Trophoblast cell (in vitro differentiated cells and primary cell): ENCODE measurements at places on chromosomes 1 and 21.
A peak's percentile ranks its signal among the peaks of the same experiment; 100 is the strongest.

DNA sequence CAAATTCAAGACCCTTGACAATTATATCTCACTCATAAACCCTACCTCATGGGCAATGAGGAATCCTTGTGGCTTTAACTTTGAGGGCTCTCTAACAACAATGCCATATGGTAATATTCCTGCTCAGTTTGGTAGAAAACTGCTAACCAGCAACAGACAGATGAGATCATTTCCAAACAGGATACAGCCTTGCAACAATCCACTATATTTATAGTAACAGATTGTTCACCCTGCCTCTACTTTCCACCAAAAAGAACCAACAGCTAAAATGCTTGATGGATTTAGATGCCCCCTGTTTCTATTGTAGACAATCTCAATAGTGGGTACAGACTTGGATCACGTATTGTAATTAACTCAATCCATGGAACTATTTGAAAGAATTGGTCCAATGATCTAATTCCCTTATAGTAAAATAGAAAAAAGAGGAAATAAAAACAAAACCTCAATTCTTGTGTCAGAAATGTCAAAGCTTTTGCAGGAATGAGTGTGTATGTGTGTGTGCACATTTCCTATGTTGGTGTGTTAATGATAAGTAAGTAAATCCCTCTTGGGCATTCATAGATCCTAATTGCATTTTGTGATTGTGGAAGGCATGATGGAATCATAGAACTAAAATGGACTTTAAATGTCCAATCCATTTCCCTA lies 100.0 kb upstream of the EDEM3 start:
- DNase-seq = no peak
- H3K36me3 ChIP-seq = no peaks in the 10 kb centered on the region
- no peaks in the 10 kb centered on the region for H3K27me3 ChIP-seq
- no peaks in the 10 kb centered on the region for H3K4me1 ChIP-seq
- no peak overlapping the region for H3K27ac ChIP-seq

DNA sequence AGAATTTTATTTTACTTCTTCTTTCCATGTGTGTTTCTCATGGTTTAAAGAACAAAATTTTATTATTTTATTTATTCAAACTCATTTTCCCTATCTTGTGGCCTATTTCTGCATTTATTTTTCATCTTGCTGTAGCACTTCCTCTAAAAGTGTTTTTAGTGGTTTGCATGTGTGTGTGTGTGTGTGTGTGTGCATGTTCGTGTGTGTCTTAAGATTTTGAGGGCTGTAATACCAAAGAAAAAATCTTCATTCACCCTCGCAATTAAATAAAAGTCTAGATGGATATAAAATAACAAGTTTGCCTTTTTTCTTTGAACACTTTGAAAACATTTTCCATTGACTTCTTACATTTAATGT lies 24.6 kb upstream of the FCRL3 start:
- no peaks in the 10 kb centered on the region for H3K4me1 ChIP-seq
- no peak overlapping the region for H3K4me3 ChIP-seq
- H3K27me3 ChIP-seq = no peaks in the 10 kb centered on the region
- H3K36me3 ChIP-seq = no peaks in the 10 kb centered on the region
- DNase-seq = no peak

- DNase-seq = no peak
- H3K4me1 ChIP-seq = no peaks in the 10 kb centered on the region
- no peaks in the 10 kb centered on the region for H3K36me3 ChIP-seq
- H3K27ac ChIP-seq = no peak overlapping the region
- no peaks in the 10 kb centered on the region for H3K27me3 ChIP-seq
- no peak overlapping the region for H3K4me3 ChIP-seq
Observed at GRCh38 chr21:31566064-31566463, 93.4 kb upstream of the SOD1 start.

DNA sequence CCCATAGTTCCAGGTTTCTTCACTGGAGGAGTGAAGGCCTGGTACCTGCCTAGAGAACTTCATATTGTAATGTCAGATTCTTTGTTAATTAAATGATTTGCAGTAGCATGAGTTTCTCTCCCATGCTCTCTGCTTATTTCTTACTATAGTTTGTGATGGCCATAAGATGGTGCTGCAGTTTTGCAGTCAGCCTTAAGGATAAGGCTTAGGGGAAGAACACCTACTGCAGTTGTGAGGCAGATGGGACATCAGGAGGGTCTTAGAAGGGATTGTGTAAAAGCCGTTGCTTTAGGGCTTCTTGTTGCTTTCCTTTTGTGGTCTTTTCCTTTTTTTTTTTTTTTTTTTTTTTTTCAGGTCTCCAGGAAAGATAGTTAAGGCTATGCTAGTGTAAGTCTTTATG lies 61.8 kb downstream of the MACF1 start:
- H3K27ac ChIP-seq = no peak overlapping the region
- no peaks in the 10 kb centered on the region for H3K27me3 ChIP-seq
- H3K4me1 ChIP-seq = peaks cover 21% of the 10 kb centered on the region
- no peak for DNase-seq
- peaks cover 2% of the 10 kb centered on the region for H3K36me3 ChIP-seq
- H3K4me3 ChIP-seq = no peak overlapping the region

- no peak for DNase-seq
- no peaks in the 10 kb centered on the region for H3K27me3 ChIP-seq
- no peaks in the 10 kb centered on the region for H3K4me1 ChIP-seq
- H3K36me3 ChIP-seq = no peaks in the 10 kb centered on the region
- H3K4me3 ChIP-seq = no peak overlapping the region
Observed at GRCh38 chr1:187078321-187078720, 249.6 kb downstream of the PLA2G4A start.

- H3K27ac ChIP-seq = no peak overlapping the region
- H3K4me1 ChIP-seq = no peaks in the 10 kb centered on the region
- no peak for DNase-seq
- H3K36me3 ChIP-seq = peaks cover 41% of the 10 kb centered on the region
- H3K4me3 ChIP-seq = no peak overlapping the region
Observed at GRCh38 chr1:201626629-201627275, 87.8 kb downstream of the NAV1 start.

- H3K4me1 ChIP-seq = peaks cover 4% of the 10 kb centered on the region
- H3K27ac ChIP-seq = no peak overlapping the region
- peak; percentile 15 for DNase-seq
- no peak overlapping the region for H3K4me3 ChIP-seq
Observed at GRCh38 chr1:44401256-44402228, 3.5 kb upstream of the RNF220 start.

- DNase-seq = no peak
- H3K4me1 ChIP-seq = no peaks in the 10 kb centered on the region
- no peak overlapping the region for H3K27ac ChIP-seq
- H3K36me3 ChIP-seq = no peaks in the 10 kb centered on the region
- no peak overlapping the region for H3K4me3 ChIP-seq
Observed at GRCh38 chr1:71784241-71784640, 498.1 kb downstream of the NEGR1 start.

DNA sequence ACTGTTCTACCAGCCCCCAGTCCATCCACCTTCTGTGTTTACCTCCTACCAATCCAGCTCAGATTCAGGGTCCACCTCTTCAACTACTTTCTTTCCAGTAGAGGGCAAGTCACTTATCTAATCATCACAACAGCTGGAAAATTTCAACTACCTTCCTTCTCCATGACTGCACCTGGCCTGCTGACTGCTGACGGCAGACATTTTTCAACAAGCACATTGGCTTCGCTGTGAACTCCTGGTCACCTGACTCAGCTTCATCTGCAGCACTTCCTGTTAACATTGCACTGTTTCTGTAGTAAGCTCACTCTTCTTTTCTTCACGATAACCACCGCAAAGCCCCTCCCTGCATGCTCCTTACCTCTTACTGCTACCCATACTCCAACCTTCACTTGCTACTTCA lies 405.7 kb downstream of the NTNG1 start:
- no peaks in the 10 kb centered on the region for H3K27me3 ChIP-seq
- no peak overlapping the region for H3K4me3 ChIP-seq
- no peaks in the 10 kb centered on the region for H3K4me1 ChIP-seq
- no peaks in the 10 kb centered on the region for H3K36me3 ChIP-seq
- DNase-seq = no peak

DNA sequence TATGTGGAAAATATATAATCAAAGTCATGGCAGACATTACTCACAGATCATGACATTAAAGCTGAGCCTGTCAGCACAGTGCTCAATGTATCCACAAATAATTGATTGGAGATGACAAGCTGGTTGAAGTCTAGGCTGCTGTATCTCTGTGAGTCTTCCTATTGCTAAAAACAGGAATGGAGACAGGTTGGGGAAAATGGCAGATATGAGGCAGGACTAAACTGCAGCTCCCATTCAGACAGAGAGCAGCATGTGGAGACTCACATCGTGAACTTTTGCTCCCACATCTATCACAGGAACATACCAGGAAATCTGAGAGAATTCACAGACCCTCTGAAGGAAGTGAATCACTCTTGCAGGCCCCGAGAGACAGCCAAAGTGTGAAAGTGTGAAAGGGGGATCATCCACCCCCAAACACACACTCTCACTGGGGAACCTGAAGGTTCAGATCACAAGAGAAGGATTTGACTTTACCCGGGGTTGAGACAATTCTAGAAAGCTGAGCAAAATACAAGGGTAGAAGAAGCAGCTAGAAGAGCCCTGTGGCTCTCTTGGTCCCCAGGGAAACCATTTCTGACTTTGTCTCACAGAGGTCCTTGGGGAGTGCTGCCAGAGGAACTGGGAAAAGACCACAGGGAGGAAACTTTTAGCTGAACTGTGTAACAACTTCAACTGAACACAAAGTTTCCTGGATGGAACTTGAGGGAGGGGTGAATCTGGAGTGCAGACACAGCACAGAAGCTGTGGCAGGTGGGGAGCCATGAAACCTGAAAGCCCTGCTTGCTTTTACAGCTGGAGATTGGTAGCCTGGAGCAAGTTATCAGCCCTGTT lies 173.4 kb downstream of the S1PR1 start:
- DNase-seq = no peak
- H3K4me1 ChIP-seq = peaks cover 5% of the 10 kb centered on the region
- no peak overlapping the region for H3K27ac ChIP-seq
- H3K36me3 ChIP-seq = no peaks in the 10 kb centered on the region
- H3K27me3 ChIP-seq = no peaks in the 10 kb centered on the region

- H3K27ac ChIP-seq = no peak overlapping the region
- H3K4me3 ChIP-seq = no peak overlapping the region
Observed at GRCh38 chr1:64302971-64303370, 99.5 kb downstream of the UBE2U start.

DNA sequence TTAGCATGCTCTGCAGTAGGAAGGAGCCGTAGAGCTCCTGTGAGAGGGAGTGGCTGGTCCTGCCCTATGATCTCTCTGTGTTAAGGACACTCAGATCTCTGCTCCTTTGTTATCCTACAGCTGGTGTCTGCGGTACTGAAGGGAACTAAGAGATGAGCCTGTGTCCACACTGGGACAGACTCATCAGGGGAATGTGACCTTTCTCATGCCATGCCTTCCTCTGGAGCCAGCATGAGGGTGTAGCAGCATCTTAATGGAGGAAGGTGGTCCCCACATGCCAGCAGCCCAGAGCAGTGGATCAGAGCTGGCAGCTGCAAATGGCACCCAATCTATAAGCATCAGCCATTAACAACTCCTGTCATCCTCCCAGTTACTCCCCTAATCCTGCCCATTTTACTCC lies 24.7 kb upstream of the GUCA2B start:
- H3K36me3 ChIP-seq = no peaks in the 10 kb centered on the region
- no peak for DNase-seq
- H3K27ac ChIP-seq = no peak overlapping the region
- H3K27me3 ChIP-seq = no peaks in the 10 kb centered on the region

DNA sequence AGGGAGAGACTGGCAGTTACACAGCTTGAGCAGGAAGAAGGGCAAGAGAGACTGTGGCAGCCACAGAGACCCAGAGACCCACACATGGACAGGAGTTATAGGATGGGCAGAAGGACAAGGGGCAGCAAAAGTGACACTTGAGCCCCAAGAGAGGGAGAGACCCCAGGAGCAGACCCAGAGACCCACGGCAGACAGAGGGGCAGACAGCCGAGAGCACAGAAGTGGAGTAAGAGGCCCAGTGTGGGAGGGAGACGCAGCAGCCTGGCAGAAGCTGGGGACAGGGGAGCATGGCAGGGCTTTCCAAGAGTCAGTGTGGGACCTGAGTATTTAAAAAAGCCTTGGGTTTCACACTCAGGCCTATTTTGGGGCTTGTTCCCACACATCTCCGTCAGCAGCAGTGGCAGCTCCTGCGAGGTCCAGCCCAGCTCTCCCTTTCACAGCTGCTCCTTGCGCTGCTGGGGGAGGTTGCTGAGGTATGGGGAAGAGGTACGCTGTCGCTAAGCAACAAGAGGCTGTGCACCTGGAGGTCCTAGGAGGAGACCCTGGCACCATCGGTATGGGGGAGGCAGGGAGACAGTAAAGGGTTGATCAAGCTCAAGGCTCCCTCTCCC lies 9.0 kb upstream of the MEF2D start:
- no peaks in the 10 kb centered on the region for H3K36me3 ChIP-seq
- no peak overlapping the region for H3K27ac ChIP-seq
- H3K4me1 ChIP-seq = peaks cover 6% of the 10 kb centered on the region
- no peak for DNase-seq
- no peak overlapping the region for H3K4me3 ChIP-seq
- H3K27me3 ChIP-seq = peaks cover 2% of the 10 kb centered on the region

GRCh38 chr1:164559342-164560051 lies 513 bp downstream of the PBX1 start:
- no peak for DNase-seq
- no peaks in the 10 kb centered on the region for H3K27me3 ChIP-seq
- peak overlapping the region; percentile 97 for H3K27ac ChIP-seq
- no peaks in the 10 kb centered on the region for H3K4me1 ChIP-seq

DNA sequence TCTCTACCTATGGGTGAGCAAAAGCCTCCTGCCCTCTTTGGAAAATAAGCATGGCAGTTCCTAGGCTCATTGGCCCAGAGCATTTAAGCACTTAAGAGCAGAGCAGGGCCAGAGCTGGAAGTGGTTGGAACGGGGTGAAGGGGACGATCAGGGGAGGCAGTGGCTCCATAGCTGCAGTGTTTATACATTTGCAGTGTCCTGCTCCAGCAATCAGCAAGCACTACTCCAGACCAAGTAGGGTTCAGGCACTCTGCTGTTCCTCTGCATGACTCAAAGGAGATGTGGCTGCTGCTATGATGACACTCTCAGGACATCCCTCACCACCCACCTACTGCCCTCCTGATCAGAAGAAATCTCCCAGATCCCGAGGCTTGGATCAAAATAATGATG lies 55.0 kb downstream of the TRABD2B start:
- no peaks in the 10 kb centered on the region for H3K27me3 ChIP-seq
- no peak overlapping the region for H3K4me3 ChIP-seq
- H3K36me3 ChIP-seq = no peaks in the 10 kb centered on the region
- no peaks in the 10 kb centered on the region for H3K4me1 ChIP-seq

DNA sequence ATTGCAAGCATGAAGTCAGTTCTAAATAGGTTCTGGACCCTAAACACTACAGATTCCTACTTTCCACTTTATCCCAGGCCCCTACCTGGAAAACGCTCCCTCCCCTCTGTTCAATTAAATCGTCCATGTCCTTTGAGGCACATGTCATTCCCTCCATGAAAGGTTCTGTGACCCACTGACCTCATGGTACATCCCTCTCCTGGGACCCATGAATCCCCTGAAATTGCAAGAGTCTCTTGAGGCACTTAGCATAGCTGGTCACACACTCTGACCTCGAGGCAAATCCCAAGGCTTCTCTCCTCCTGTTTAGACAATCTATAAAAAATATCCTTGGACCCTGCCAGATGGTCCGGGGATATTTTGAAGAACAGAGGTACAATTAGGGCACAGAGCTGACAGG lies 34.3 kb upstream of the KRTAP19-8 start:
- no peaks in the 10 kb centered on the region for H3K36me3 ChIP-seq
- H3K27me3 ChIP-seq = no peaks in the 10 kb centered on the region
- H3K4me1 ChIP-seq = no peaks in the 10 kb centered on the region
